ENCODE measurements at places on chromosomes 1 and 21. TPM values are rescaled to one million over a fixed set of nuclear protein-coding genes. Genes with fewer than 3 reads are reported as not detected.

AGTRAP gene
- 9.4 TPM for total RNA-seq

IL19 gene
- total RNA-seq: not detected

DYNLT5 gene
- total RNA-seq: not detected

KRTAP19-1 gene
- total RNA-seq: not detected

RASAL2 gene
- total RNA-seq: not detected

SPRR4 gene
- not detected for total RNA-seq

NPPA gene
- not detected for total RNA-seq

ACTN2 gene
- 0.18 TPM for total RNA-seq

VN1R5 gene
- total RNA-seq: not detected

BRDT gene
- not detected for total RNA-seq

CRYAA gene
- total RNA-seq: not detected

LCE2A gene
- not detected for total RNA-seq

C1QA gene
- not detected for total RNA-seq

PLPPR5 gene
- total RNA-seq: 0.07 TPM

INKA2 gene
- total RNA-seq: 2.3 TPM

PTGFR gene
- not detected for total RNA-seq

RHEX gene
- total RNA-seq: not detected

NBPF10 gene
- total RNA-seq: 1.5 TPM

GNG4 gene
- total RNA-seq: 2.2 TPM

RGS16 gene
- total RNA-seq: 33.8 TPM

LEMD1 gene
- 0.81 TPM for total RNA-seq

MAP3K7CL gene
- total RNA-seq: 3.2 TPM

PTAFR gene
- total RNA-seq: 0.16 TPM

OLIG2 gene
- total RNA-seq: not detected

OR2T29 gene
- total RNA-seq: not detected

KCNJ9 gene
- total RNA-seq: not detected

OR2L2 gene
- total RNA-seq: not detected

OR2L13 gene
- total RNA-seq: not detected

GREM2 gene
- total RNA-seq: not detected

KCNH1 gene
- total RNA-seq: not detected

CENPL gene
- total RNA-seq: 23.3 TPM

CLEC20A gene
- not detected for total RNA-seq

DNALI1 gene
- not detected for total RNA-seq

RERE gene
- 57.1 TPM for total RNA-seq

DCST2 gene
- total RNA-seq: 0.20 TPM

SLC2A1 gene
- total RNA-seq: 158 TPM

IFI44L gene
- total RNA-seq: 22.4 TPM

IL23R gene
- 1.2 TPM for total RNA-seq

FAM163A gene
- total RNA-seq: not detected

ACKR1 gene
- not detected for total RNA-seq

GOLPH3L gene
- 15.8 TPM for total RNA-seq

WDR64 gene
- total RNA-seq: not detected

NSUN4 gene
- total RNA-seq: 29.3 TPM

OR6K3 gene
- total RNA-seq: not detected

HUNK gene
- total RNA-seq: 0.20 TPM

SLAMF7 gene
- 90.0 TPM for total RNA-seq

UBASH3A gene
- 48.7 TPM for total RNA-seq

ITLN2 gene
- total RNA-seq: not detected

NPHS2 gene
- not detected for total RNA-seq
